ENCODE measurements at places on chromosomes 3 and 15.

GRCh38 chr3:952906-953305 is 139.9 kb upstream of the CNTN6 start:
- no peak for DNase-seq

- DNase-seq, result no peak
Observed at GRCh38 chr3:104536715-104537114, 830.0 kb upstream of the ALCAM start.

DNA sequence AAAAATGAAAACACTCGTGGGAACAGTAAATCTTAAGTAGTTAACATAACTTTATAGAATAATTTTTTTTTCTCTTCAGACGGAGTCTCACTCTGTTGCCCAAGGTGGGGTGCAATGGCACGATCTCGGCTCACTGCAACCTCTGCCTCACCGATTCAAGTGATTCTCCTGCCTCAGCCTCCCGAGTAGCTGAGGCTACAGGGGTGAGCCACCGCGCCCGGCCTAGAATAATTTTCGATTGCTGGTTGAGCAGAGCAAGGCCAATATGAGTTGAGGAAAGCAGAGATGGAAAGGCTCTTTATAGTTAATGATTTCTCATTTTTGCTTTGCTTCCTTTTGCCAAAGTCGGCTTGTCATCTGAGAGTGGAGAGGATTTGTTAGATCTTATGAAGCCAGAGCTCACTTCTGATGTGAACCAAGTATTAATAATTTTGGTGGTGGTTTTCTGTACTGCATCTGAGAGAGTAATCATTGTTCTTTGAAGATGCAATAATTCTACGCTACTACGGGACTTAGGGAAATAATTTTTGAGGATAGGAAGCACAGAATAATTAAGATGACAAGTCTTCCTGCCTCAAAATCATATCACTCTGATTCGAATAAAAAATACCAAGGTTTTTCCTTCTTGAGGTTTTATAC is 1.6 kb upstream of the GOLM2 start:
- no peak for DNase-seq

DNA sequence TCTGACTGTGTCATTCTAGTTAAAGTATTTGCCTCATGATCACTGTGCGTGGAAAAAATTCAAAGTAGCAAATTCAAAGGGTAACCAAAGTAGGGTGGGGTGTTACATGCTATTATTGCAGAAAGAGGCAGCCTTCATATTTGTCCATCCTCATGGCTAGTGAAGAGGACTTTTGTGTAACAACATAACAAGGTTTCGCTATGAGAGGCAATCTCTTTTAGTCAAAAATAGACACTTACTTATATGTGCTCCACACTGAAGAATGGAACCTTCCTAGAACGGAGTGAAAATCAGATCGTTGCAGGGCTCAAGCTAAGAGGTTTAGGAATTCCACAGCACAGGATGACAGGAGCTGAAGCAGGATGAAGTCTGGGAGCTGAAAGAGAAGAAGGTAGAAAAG is 345.1 kb upstream of the CBLB start:
- no peak for DNase-seq

- DNase-seq, result no peak
Observed at GRCh38 chr3:10474847-10475246, 30.5 kb downstream of the ATP2B2 start.

DNA sequence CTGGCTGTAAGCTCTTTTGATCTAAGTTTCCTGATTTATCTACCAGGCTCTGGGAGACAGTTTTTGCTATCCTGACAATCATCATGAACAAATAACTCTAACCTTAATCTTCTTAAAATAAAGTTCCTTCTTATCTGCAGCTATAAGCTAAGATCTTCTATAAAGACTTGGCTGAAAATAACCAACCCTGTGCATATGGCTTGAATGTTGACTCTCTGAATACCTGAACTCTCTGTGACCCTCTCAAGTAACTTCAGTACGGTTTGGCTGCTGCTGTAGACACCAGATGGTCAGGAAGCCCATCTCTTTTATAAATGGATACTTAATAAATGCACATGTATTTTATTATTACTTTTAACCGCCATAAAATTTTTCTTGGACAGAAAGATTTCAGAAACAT is 412.4 kb upstream of the CBLB start:
- DNase-seq, result no peak

GRCh38 chr3:29978036-29978435 is 628.4 kb upstream of the TGFBR2 start:
- peak; percentile 3 for DNase-seq

DNA sequence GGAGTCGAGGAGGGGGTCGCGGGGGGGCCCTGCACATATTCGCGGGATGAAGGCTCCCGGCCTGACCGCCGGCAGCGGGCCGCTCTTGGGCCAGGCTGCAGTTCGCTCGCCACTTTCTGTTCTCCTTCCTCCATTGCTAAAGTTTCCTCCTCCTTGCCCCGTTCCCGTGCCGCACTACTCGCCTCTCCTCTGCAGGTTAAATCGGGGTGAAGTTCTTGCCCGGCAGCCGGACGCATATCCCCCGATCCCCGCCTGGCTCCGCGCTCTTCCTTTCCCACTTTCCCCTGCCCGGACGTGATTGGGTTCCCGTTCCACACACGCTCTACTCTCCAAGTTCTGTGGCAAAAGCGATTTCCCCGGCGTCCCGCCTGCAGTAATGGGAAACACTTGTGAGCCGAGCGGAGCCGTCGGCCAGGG is 556 bp downstream of the CRYBG3 start:
- peak; percentile 52 for DNase-seq

GRCh38 chr3:170914212-170914611 is 5.8 kb upstream of the EIF5A2 start:
- no peak for DNase-seq

DNA sequence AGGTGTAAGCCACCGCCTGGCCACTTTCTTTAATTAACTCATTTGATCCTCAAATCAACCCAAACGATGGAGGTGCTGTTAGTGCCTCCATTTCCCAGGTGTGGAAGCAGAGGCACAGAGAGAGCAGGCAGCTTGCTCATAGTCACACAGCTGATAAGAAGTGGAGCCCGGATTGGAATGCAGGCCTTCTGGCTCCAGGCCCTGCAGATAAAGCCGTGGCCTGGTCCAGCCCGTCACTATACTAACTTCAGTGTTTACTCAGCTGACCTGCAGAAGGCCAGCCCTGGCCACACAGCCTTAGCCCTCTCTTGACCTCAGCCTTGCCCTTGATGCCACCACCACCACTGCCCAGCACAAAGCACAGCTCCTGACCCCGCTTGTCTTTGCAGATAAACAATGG is 116.7 kb downstream of the NUP210 start:
- no peak for DNase-seq

DNA sequence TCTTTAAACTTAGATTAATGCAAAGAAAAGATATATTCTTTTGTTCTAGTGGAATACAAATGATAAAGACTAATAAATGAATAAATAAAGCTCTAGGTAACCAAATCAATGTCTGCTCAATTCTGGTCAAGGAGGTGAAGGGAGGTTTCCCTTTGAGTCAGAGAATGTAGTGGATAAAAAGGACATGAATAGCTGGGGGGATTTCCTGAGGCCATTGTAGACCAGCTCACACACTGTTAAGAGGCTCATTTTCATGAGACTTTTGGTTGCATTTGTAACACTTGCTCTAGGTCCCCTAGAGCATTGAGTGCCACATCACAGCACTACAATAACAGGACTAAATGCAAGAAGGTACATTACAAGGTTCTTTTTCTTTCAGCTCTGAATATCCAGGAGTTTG is 170.7 kb downstream of the TIGIT start:
- no peak for DNase-seq

DNA sequence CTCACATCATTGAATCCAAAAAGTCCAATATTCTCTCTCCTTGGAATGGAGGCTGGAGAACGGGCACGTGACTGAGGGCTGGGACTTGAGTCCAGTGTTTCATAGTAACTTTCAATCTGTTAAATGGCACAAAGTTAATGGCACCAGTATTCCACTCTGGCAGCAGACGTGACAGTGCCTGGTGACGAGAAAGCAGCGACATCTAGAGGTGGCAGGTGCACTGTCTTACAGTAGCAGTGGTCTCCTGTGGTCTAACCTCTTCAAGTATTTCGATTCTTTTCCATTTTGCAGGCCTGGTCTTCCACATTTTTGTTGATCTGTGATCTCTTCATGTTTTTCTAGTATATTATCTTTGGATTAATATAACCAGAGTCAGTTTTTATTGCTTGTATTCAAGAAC is 107.1 kb downstream of the OXSM start:
- DNase-seq, result no peak

DNA sequence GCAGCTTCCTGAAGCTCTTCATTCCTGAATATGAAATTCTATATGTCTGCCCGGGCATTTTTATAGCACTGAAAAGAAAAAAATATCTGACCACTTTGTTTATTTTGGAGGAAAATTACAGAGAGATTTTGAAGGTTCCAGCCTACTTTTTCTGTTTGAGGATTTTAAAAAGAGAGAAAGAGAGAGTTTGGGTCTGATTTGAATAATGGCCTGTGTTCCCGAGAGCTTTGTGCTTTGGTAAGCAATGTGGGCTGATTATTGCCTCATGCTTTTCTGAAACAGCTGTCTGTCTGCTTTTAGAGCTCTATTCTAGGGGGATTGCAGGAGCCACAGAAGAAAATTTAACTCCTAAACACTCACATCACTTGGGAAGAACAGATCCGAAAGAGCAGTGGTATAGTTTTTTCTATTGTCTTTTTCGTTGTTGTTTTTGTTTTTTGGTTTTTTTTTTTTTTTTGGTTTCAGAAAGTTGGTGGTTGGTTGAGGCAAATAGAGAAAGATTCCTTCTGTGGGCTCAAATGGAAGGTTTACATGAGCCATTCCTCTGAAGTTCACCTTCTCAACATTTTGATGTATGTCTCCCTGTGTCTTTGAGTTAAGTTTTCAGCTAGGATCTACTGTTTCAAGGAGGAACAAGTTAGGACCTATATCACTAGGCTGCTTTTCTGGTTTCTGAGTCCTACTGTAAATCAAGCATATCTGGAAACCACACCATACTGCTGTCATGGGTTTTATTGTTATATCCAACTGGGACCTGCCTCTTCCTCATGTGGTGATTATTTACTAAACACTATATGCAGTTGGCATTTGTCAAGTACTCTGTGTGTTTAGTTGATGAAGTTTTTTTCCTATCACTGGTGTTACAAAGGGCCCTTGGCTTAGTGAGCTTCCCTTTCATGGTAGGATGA is 178.9 kb downstream of the KCNMB2 start:
- DNase-seq, result no peak

- DNase-seq, result no peak
Observed at GRCh38 chr3:15220661-15221060, 14.6 kb downstream of the CAPN7 start.

DNA sequence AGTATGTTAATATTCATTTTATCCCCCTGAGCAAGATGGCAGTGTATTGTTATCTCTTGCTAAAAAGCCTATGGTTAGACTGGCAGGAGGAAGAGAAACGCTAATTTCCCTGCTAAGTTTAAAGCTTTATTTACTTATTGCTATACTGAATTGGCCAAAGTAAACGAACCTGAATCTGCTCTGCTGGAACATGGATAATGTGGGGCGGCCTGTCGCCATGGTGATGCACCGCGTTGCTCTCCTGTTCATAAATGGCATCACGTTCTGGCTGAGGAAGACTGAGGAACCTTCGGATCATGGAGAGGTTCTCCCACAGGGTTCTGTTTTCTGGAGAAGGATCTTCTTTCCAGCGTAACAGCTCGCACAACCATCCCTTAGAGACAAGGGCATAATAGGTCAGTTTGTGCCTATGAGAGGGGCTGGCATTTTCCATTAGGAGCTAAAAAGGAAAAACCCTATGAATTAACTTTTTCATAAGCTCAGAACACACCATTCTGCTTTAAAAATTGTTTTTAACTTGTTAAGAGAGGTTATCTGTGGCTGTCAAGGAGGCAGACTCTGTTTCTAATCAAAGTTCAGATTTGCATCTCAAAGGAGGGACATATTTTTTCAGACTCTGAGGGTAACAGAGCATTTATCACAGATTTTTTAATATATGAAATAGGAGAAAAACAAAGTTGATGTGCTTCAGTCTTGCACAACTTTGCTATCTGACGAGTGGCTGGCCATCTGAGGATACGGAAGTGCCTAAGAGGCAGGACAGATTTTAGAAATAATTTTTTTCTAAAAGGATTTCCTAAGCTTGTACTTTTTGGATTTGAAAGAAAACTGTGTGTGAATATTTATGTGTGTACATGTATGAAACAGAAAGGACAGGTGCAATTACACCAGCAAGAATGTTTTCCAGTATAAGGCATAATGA is 73.1 kb downstream of the SATB1 start:
- no peak for DNase-seq

DNA sequence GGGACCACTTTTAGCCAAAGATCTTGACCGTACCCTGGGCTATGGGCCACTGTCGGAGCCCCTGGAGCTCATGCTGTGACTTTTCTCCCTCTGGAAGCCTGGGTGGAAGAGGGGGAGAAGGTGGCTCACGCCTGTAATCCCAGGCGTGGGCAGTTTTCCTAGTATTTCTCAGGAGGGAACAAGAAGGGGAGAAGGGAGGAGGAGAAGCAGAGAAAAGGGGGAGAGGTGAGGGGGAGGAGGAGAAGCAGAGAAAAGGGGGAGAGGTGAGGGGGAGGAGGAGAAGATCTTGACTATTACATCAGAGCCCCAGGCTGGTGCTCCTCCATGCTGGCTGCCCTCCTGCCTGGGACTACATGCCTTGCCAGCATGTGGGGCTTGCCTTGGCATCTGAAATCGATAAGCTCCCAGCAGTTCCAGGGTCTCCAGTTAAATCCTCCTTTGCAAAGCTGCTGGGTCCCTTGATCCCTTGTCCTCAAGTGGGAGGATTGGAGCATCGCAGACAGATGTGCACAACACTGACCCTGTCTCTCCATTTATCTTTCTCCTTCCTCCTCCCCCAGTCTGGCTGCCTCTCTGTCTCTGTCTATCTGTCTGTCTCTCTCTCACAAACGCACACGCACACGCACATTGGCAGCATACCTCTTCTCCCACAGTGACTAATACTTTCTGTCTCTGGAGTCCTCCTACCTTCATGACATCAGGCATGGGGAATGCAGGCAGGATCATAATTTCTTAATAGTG is 41.6 kb downstream of the MRAS start:
- DNase-seq, result peak; percentile 91

DNA sequence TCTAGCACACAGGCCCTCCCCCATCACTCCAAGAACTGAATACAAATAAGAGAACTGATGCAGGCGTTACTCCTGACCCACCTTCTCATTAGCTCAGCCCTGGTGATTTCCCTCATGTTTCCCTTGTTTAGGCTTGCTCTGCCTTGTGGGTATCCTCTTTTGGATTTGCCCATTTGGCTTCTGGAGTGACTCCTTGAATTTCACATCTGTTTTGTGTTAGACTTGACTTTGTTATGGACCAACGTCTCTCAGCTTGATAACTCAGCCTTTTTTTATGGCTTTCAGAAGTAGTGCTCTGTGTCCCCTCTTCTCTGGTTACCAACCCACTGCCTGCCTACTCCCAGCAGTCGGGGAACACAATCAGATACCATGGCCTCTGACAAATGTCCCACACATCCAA is 11.3 kb upstream of the TMOD3 start:
- DNase-seq, result no peak

DNA sequence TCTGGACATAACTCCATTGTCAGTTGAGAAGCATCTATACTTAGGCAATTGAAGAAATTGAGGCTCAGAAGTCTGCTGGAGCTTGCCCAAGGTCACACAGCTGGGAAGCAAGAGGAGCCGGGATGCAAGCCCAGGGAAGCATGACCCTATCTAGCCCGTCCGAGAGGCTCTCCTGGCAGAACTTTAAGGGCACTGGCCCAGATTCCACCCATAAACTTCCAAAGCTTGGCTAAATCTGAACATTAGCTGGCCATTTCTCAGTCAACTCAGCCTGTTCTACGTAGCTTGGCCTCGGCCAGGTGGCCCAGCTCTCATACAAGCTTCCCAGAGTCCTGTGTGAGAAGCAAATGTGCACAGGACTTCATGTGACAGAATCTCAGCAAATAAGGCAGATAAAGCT is 75.8 kb downstream of the LRIG1 start:
- DNase-seq, result no peak

GRCh38 chr3:127479449-127479848 is 111.1 kb downstream of the TPRA1 start:
- DNase-seq, result no peak

Data from HFFc6 (cell line).